ENCODE measurements at places on chromosomes 7 and 10. TPM values are rescaled to one million over a fixed set of nuclear protein-coding genes. Genes with fewer than 3 reads are reported as not detected.
A peak's percentile ranks its signal among the peaks of the same experiment; 100 is the strongest.

- H3K27me3 ChIP-seq, result no peaks in the 10 kb centered on the region
- H3K4me1 ChIP-seq, result no peaks in the 10 kb centered on the region
- no peak for DNase-seq
- H3K27ac ChIP-seq, result no peak overlapping the region
- H3K36me3 ChIP-seq, result no peaks in the 10 kb centered on the region
Measured at GRCh38 chr7:34752929-34753328, 94.9 kb downstream of the NPSR1 start.

DNA sequence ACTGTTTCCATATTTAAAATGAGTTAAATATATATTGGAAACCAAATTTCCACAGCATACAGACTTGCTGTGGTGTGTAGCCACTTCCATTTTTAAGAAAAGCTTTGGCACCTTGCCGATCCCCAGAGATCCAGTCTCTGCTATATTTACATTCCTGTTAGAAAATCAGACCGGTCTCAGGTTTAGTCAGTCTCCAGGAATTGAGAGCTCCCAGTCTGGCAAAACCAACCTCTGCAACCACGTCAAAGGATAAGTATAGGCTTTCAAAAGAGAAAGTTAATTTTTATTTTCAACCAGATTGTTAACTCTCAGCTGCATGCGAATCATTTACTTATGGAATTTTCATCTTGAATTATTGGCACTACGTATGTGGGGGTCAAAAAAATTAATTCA, 28.2 kb downstream of the PUS7 start:
- peak; percentile 98 for DNase-seq
- H3K4me3 ChIP-seq, result peak overlapping the region; percentile 36
- no peaks in the 10 kb centered on the region for H3K27me3 ChIP-seq
- H3K4me1 ChIP-seq, result peaks cover 19% of the 10 kb centered on the region
- H3K36me3 ChIP-seq, result no peaks in the 10 kb centered on the region

DNA sequence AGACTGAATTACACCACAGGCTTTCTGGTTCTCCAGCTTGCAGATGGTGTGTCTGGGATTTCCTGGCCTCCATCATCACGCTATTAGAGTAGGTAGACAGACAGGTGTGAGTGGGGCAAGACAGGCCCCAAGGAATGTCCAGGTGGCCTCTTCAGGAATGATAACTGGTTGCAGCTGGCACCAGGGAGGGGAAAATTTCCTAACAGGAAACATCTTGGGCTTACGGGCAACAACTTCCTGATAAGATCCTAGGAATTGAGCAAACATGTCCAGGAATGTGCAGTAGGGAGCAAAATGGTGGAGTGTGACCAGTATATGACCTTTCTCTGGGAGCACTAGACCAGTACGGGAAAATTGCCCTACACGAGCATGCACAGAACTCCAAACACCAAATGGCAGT, 11.3 kb downstream of the XRCC2 start:
- DNase-seq, result no peak
- H3K4me1 ChIP-seq, result no peaks in the 10 kb centered on the region
- no peak overlapping the region for H3K4me3 ChIP-seq
- H3K36me3 ChIP-seq, result 0 out of 2 replicates have a peak, but pooled peaks cover 1% of the 10 kb centered on the region

DNA sequence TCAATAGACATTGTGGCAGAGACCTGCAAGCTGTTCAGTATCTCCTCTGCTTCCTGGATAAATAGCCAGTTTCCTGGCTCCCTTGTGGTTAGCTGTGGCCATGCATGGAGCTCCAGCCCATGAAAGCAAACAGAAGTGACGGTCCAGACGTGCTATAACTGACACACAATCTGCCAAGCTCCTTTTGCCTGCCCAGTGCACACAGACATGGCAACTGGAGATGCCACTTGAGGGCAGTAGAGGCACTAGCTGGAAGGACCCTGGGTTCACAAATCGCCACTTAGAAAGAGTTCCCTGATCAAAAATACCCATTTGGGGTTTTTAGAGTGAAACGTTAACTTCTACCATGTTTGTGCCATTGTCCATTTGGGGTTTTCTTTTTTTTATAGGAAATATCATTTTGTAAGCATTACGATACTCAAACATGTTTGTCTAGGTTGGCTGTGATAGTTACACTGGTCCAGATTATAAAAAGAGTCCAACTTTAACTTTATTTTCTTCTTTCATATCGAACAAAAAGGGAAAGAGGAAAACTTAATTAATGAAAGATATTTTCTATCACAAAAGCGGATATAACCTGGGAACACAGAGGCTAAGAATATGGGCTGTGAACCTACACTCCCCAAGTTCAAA, 31.3 kb downstream of the KIN start:
- no peaks in the 10 kb centered on the region for H3K4me1 ChIP-seq
- no peaks in the 10 kb centered on the region for H3K27me3 ChIP-seq
- no peak overlapping the region for H3K4me3 ChIP-seq
- H3K36me3 ChIP-seq, result peaks cover 36% of the 10 kb centered on the region
- DNase-seq, result peak; percentile 8

GRCh38 chr7:132557489-132558044, 18.7 kb downstream of the PLXNA4 start:
- H3K27me3 ChIP-seq, result no peaks in the 10 kb centered on the region
- H3K27ac ChIP-seq, result no peak overlapping the region
- no peaks in the 10 kb centered on the region for H3K4me1 ChIP-seq
- H3K4me3 ChIP-seq, result no peak overlapping the region
- H3K36me3 ChIP-seq, result no peaks in the 10 kb centered on the region
- no peak for DNase-seq

FRMPD2 gene
- total RNA-seq, result not detected

CALML5 gene
- total RNA-seq, result not detected

PPRC1 gene
- 11.4 TPM for total RNA-seq

PDSS1 gene
- 11.1 TPM for total RNA-seq

FAM131B gene
- 3.4 TPM for total RNA-seq

Measured in IMR-90 (cell line).